ENCODE measurements at places on chromosomes 2 and 18.

GRCh38 chr2:8679827-8680731 lies 1.8 kb upstream of the ID2 start:
- DNase-seq: no peak

- no peak for DNase-seq
Observed at GRCh38 chr2:89000235-89000634, 308.8 kb downstream of the RPIA start.

- no peak for DNase-seq
Observed at GRCh38 chr18:7740821-7741220, 173.7 kb downstream of the PTPRM start.

DNA sequence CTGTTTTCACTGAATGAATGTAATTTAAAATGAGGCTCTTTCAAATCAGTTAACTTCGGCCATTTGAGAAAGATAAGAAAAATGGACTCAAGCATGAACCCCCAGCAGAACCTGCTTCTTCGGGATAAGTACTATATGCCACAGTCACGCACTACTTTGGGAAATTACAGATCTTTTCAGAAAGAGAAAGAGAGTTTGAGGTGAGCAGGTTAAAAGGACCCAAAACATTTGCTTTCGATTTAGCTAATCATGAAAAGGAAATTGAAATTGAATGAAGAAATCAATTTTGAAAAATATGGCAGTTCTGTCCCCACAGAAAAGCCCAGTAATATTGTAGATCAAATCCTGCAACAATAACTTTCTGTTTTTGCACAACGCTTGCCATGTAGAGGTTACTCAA lies 156.9 kb downstream of the GRB14 start:
- DNase-seq: no peak

- no peak for DNase-seq
Observed at GRCh38 chr2:54549917-54550518, 93.9 kb downstream of the SPTBN1 start.

DNA sequence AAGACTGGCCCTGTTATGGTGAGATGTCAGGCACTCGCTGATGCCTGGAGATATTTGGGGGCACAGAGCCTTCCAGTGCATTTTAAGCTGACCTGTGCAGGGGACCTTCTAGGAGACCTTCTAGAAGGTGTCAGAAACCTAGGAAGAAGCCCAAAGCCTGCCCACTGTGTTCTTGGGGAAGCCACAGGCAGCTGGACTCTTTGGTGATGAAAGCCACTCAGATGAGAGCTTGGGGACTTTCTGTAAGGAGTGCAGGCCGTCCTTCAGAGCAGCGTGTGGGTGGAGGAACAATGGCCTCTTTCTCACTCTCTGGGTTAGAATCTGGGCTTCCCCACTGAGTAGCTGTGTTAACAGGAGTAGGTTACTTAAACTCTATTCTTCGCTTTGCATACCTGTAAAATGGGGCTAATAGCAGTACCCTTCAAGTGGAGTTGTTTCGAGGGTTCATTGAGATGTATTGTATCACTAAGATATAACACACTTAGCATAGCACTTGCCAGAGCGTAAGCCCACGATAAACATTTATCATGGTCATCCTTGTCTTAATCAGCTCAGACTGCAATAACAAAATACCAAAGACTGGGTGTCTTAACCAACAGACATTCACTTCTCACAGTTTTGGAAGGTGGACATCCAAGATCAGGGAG lies 322.3 kb upstream of the EPAS1 start:
- no peak for DNase-seq

- no peak for DNase-seq
Observed at GRCh38 chr2:239890206-239890746, 134.9 kb downstream of the NDUFA10 start.

Data from HL-60 (cell line).